Activated T-helper 1 cell treated with anti-CD3 and anti-CD28 coated beads, Interleukin-12 subunit alpha, Interleukin-12 subunit beta, Interleukin-2, Interleukin-4 antibody, amounts not matched to agents 30 ng/mL and 10 ng/mL and 1 ng/mL, durations not matched to agents 14 hours and 24 hours and 36 hours (primary cell): ENCODE measurements at places on chromosomes 1 and 21. TPM values are rescaled to one million over a fixed set of nuclear protein-coding genes. Genes with fewer than 3 reads are reported as not detected.
A peak's percentile ranks its signal among the peaks of the same experiment; 100 is the strongest.

Gene SPRR2D
- total RNA-seq = not detected in 2 replicates

Gene CEP170
- total RNA-seq = 47.6 and 51.6 TPM in 2 replicates

Gene TSSK3
- total RNA-seq = 0.51 and 1.3 TPM in 2 replicates

Gene KCNJ9
- total RNA-seq = not detected in 2 replicates

Gene TMOD4
- total RNA-seq = 2.6 and 2.9 TPM in 2 replicates

Gene CACNA1S
- total RNA-seq = not detected in 2 replicates

Gene KPRP
- not detected in 2 replicates for total RNA-seq

DNA sequence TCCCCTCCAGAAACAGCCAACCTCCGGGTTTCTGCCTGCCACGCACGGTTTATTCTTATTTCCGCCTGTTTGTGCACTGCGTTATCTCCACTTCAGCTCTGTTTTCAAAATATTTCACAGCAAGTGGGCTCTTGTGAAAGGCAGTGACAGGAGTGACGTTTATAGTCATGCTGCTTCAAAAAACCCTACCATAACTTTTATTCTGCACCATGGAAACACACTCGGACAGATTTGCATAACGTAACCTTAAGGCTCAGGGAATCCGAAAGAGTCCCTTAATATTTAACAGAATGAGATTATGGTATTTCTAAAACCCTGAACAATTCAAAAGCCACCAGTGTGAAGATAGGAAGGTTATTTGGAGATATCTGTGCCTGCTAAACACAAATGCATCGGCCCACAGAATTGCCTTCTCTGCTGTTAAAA is 782 bp upstream of the SDE2 start:
- no peak for DNase-seq

DNA sequence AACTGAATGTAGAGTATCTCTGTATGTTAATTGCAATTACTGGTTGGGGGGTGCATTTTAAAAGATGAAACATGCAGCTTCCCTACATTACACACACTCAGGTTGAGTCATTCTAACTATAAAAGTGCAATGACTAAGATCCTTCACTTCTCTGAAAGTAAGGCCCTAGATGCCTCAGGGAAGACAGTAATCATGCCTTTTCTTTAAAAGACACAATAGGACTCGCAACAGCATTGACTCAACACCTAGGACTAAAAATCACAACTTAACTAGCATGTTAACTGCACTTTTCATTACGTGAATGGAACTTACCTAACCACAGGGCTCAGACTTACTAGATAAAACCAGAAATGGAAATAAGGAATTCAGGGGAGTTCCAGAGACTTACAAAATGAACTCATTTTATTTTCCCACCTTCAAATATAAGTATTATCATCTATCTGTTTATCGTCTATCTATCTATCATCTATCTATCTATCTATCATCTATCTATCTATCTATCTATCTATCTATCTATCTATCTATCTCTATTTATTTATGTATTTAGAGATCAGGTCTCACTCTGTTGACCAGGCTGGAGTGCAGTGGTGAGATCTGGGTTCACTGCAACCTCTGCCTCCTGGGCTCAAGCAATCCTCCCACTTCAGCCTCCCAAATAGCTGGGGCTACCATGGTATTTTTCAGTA is 47.8 kb downstream of the CHML start:
- no peak for DNase-seq

DNA sequence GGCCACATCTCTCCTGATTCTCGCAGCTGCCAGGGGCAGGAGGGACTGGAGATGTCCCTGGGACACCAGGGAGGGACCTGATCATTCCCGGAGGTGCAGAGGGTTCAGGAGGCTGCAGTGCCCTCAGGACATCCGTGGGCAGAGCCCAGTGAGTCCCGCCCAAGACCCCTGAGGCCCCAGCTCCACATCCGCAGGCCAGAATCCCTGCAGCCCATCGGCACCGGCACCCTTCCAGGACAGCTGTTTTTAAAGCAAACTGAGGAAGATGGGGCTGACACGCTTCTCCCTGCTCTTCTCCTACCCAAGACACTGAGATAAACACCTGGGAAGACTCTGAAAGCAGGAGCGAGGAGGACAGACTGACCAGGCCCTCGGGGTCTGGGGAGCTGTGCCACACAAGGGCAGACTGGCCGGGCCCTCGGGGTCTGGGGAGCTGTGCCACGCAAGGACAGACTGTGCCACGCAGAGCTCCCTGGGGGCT is 25.5 kb downstream of the SLC19A1 start:
- no peak for DNase-seq

DNA sequence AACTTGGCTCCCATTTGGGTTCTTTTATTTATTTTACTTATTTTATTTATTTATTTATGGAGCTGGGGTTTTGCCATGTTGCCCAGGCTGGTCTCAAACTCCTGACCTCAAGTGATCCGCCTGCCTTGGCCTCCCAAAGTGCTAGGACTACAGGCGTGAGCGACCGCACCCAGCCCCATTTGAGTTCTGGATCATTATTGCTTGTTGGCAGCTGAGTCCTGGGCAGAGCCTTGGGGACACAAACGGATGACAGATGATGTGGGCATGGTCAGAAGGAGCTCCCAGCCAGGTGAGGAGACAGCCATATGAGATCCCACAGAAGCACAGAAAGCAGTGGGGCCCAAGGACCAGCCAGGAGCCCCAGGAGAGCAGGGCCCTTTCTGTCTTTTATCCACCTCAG is 254.0 kb downstream of the MATN1 start:
- no peak for DNase-seq

GRCh38 chr1:157580179-157580827 is 17.6 kb downstream of the FCRL4 start:
- peak; percentile 2 for DNase-seq

GRCh38 chr1:234658138-234658537 is 48.2 kb upstream of the IRF2BP2 start:
- DNase-seq = no peak

- no peak for DNase-seq
Observed at GRCh38 chr1:239764546-239764945, 327.1 kb upstream of the FMN2 start.

GRCh38 chr1:159911326-159912070 is 11.5 kb upstream of the CFAP45 start:
- no peak for DNase-seq

DNA sequence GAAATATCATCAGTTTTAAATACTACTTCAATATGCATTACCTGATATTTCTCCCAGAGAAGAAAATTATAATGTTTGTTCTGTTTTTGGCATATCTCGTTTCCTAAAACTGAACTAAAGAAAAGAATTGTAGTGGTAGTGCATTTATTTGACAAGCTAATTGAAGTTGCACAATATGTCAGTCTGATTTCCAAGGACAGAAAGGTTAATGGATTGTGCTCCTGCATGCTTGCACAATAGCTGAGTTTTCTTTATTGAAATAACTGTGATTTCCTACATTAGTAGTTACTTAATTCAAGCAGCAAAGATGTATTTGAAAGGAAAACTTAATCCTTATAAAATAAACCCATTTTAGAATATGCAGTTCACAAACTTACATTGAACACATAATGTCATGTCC is 2047.7 kb downstream of the NCAM2 start:
- DNase-seq = no peak

GRCh38 chr1:91876781-91877573 is 9.0 kb downstream of the TGFBR3 start:
- DNase-seq = no peak

- DNase-seq = no peak
Observed at GRCh38 chr1:167057241-167057688, 32.9 kb downstream of the GPA33 start.

DNA sequence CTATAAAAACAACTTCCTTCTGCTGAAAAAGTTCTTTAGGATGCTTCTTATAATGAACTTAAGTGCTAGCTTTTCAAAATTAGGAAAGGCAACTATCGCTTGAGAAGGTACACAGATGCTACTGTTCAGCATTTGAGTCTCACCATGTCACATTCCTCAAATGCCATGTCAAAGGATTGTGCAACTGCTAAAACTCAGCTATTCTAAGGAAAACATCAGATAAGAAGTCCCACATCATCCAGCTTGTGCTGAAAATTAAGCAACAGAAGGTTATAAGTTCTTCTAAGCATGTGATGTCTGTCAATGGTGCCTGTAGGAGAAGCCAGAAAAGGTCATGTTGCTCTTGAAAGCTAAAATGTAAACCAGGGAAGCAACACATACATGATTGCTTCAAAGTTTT is 36.5 kb downstream of the MCOLN2 start:
- DNase-seq = no peak

- DNase-seq = no peak
Observed at GRCh38 chr21:42348762-42349161, 2.0 kb downstream of the TFF2 start.

DNA sequence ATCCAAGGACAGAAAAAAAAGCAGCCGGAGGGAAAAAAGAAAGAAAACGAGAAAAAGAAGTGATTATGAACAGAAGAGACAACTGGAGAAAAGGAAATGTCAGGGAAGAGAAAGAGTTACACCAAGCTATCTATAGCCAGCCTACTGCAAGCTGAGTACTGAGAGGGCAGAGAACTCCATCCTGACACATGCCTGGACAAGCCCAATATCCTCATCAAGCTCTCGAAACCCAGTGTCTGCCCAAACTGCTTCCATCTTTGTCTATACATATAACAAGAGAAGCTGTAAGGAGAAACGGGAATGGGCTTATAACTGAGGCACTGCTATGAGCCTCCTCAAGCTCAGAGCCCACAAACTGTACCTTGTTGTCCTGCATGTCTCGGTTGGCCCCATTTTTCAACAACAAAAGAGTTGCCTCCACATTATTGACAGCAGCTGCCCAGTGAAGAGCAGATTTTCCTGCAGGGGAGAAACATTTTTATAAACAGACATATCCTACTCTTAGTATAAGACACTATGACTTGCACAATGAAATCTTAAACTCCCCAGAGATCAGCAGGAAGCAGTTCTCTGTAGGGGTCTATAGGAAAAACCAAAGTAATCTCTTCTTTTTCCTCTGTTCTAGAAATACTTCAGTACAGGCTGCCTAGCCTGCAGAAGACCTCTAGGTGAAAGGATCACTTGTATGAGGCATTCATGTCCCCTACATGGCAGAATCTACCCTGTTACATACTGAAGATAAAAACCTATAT is 21.2 kb upstream of the ADAM30 start:
- DNase-seq = no peak

- peak; percentile 54 for DNase-seq
Observed at GRCh38 chr1:19582318-19582717, 61.8 kb upstream of the NBL1 start.

DNA sequence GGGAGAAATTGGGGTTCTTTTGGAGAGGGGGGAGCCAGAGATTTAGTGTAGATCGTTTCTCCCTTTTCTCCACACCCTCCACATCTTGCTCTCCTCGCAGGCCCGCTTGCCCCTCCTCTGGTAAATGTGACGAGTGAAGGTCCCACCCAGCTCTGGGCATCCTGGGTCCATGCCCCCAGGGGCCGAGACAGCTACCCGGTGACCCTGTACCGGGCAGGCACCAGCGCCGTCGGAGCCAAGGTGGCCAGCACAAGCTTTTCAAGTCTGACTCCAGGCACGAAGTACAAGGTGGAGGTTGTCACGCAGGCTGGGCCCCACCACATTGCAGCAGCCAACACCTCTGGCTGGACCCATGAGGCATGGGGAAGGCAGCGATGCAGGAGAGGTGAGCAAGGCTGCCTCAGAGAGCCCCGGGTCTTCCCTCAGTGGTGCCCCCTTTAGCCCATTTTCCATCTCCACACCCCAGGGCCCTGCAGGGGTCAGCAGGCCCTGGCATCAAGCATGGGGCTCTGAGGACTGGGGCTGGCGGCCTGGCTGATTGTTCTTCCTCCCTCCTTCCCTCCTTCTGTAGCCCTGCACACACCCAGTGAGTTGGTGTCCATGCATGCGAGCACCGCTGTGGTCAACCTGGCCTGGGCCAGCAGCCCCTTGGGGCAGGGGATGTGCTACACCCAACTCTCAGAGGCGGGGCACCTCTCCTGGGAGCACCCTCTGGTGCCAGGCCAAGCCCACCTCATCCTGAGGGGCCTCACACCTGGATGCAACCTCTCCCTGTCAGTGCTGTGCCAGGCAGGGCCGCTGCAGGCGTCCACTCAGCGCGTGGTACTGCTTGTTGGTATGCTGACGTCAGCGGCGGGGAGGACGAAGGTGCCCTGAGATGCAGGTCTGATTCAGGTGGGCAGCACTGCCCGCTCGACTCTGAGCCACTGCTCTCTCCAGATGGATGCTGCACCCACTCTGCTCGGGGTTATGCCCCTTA is 16.4 kb upstream of the LGR6 start:
- no peak for DNase-seq

DNA sequence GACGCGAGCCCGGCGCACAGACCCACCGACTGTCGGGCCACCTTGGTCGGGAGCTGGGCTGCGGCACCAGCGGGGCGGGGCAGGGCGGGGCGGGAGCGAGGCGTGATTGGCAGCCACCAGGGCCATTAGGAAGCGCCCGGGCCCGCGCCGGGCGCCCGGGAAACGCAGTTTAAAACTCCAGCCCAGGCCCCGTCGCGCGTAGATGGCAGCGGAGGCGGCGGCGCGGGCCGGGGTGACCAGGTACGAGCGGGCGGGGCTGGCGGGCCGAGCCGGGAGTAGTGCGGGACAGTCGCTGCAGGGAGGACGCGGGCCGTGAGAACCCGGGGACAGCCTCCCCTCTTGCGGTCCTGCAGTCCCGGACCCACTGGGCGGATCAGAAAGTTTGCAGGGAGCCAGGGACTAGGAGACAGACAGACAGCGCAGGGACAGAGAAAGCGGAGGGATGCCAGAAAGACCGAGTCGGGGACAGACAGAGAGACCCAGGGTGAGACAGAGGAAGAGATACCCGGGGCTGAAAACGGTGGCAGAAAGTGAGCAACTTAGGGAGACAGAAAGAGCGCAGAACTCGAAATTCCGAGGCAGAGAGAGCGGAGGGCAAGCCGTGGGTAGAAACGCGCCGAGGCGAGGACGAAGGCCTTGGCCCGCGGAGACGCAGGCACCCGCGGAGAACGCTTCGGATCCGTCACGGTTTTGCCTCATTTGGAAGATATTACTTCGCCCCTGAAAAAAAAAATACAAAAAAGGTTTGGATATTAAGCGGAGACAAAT is at the start of gene DMBX1:
Gene DMBX1 (plus strand): TSS at position 199 of the 768 bp plus-strand sequence. CDS start 17,175 bp downstream, outside the sequence.
- peak; percentile 26 for DNase-seq

DNA sequence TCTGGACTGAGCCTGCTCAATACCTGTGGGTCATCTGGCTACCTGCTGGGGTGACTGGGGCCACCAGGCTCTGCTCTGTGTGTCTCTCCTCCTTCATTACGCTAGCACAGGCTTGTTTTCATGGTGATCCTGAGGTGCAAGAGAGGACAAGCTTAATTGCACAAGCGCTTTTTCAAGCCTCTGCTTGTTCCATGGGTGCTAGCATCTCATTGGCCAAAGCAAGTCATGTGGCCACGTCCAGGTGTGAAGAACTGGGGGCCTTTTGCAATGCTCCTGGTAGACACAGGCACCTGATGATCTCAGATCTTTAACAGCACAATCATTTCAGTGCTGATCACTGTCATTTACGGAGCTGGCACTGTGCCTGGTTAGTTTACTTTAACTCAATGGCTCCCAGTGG is 114.6 kb downstream of the KAZN start:
- no peak for DNase-seq

- DNase-seq = no peak
Observed at GRCh38 chr1:2821373-2821955, 20.0 kb upstream of the TTC34 start.

GRCh38 chr1:221308534-221309511 is 429.6 kb downstream of the HLX start:
- no peak for DNase-seq
